ENCODE measurements at places on chromosomes 6 and 20.

DNA sequence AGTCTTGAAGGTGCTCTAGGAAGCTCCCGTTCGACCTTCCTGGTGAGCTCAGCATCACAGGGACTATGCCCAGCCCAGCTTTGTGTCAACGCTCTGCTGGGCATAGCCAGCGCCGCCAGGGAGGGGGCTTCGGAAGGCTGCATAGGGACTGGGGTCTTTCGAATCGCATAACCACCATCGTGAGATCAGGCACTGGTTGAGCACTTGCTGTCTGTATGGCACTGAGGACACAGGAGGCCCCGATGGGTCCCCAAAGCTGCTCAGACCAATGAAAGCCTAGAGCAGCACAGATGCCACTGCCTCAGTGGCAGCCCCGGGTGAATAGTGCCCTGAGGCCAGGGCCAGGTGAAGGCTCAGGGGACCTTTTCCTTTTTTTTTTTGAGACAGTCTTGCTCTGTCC is 96.7 kb downstream of the TAF4 start:
- DNase-seq, result no peak

- DNase-seq, result no peak
These were observed 83.9 kb upstream of the CEP85L start for GRCh38 chr6:118735320-118735719.

DNA sequence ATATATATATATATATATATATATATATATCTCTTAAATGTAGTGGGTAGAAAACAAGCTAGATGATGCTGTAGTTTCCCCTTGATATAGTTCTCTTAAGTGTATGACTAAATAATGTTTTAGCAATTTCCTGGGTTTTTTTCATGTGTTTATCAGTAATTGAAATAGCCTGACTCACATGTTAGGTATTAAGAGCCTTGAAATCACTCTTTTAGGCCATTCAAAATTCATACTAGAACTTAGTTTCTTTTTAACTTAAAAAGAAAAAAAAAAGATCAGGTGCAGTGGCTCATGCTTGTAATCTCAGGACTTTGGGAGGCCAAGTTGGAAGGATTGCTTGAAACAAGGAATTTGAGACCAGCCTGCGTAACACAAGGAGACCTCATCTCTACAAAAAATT is 44.1 kb downstream of the NKX2-4 start:
- DNase-seq, result no peak

DNA sequence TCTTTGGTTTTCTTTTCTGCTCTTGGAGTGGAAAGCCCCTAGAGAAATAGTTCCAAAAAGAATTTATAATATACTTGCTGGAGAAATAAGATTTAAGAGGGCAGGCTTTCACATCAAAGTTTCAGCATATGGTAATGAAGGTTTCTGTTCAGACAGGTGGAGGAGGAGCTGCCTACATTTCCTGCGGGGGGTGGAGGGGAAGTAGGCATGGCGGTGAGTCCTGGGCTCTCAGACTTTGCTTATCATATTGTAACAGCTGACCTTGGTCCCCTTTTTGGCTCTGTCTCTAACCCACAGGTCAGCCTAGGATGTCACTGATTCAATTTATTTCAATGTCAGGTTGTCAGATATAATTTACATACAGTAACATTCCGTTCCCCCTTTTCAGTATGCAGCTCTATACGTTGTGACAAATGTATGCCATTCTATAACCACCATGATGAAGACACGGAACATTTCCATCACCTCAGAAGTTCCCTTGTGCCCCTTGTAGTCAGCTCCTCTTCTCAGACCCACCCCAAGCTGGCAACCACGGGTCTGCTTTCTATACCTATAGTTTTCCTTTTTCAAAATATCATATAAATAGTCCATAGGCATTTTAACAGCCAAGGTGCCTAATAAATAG is 77.6 kb upstream of the GGTLC1 start:
- no peak for DNase-seq

All from stimulated activated CD8-positive, alpha-beta memory T cell treated with anti-CD3 and anti-CD28 coated beads, Interleukin-15, amount 100 ng/mL, for 48 hours (primary cell).